ENCODE measurements at places on chromosomes 4 and X.

- DNase-seq: no peak
Observed at GRCh38 chrX:94633237-94633636, 959.2 kb downstream of the FAM133A start.

DNA sequence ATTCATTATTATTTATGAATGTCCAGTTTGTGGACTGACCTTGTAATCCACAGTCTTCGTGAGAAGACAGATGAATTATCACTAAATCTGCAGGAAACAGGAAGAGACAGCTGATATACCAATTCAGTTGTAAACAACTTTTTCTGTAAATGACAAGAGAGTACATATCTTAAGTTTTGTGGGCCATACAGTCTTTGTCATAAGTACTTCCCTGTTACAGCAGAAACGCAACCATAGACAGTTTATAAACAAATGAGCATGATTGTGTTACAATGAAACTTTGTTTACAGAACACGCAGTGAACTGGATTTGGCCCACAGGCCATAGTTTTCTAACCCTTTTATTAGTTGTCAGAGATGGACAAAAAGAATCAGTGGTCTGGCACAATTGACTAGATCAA, 443.4 kb downstream of the PDGFC start:
- DNase-seq: no peak

DNA sequence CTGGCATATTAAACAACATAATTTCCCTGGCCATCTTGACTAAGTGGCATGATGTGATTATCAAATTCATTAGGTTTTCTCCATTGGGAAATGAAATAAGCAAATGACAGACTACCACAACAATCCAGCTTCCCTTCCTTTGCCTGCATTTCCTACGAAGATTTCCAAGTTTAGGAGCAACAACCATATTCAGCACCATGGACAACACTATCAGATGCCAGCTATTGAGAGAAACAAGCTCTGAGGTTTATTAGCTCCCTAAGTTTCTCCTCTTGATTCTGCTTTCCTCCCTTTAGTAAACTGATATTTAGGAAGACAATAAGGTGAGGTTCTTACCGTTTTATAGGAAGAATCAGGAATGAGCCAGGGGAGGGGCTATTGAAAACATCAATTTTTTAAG, 36.2 kb downstream of the DCX start:
- DNase-seq: no peak

DNA sequence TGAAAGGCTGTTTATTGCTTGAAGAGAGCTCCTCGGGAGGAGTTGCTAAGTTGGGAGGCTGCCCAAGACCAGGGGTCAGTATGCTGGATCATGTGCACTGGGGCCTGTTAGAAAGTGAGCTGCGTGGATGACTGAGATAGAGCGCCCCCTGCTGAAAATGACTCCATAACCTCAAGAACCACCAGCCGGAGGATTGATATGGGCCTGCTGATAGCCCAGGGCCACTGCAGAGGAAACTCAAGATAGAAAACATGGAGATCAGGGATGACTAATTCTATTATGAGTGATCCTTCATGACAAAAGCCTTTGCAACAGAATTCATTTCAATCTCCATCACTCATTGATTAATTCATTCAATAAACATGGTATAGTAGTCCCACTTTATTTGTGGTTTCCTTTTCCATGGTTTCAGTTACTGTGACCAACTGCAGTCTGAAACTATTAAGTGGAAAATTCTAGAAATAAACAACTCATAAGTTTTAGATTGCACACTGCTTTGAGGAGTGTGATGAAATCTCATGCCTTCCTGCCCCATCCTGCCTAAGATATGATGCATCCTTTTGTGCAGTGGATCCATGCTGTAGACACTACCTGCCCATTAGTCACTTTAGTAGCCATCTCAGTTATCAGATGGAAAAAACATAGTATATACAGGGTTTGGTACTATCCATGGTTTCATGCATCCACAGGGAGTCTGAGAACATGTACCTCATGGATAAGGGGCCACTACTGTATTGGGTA, 126.7 kb upstream of the MBNL3 start:
- no peak for DNase-seq

DNA sequence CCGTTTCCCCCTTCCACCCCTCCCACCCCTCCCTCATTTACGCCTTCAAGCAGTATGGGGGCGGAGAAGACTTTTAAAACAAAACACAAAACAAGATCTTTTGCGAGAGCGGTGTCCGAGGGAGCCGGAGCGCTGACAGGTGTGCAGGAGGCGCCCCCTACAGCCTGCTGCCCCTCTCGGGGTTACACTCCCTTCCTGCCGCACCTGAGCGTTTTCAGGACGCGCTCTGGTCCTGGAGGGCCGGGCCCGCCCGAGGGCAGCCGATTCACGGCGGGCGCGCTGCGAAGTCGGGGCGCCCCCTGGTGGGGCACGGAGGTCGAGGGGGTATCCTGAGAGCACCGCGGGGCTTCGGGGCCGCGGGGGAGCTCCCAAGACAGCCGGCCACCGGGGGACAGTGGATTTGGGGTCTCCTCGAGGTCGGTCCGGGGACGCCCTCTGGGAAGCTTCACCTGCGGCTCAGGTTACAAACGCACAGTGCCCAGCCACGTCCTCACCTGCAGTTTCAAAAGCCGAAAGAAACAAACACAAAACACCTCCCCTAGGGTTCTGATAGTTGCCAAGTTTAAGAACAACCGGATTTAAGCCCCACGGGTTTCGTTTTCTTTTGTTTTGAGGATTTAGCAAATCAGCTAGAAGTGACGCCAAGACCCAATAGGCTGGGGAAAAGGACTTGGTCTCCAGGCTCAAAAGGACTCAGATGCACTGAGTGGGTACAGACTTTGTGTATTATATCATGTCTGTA, 8.0 kb upstream of the NEUROG2 start:
- DNase-seq: no peak

- no peak for DNase-seq
Observed at GRCh38 chr4:71732066-71732465, 51.8 kb downstream of the GC start.

DNA sequence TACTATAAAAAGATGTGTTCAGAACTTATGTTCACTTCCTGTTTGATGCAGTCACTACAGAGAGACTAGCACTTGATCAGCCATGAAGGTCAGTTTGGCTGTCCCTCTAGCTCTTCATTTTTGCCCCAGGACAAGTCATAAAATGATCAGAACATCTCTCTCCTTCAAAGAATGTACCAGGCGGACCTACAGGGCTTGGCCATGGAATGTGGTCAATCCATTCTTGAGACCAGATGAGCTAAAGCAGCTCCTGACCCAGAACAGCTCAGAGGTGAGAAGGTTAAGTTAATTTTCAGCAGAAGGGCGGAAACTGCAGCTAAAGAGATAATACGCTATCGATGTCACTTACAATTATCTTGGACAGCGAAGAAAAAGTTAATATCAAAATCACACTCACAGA, 49.2 kb upstream of the TAB3 start:
- DNase-seq: no peak

DNA sequence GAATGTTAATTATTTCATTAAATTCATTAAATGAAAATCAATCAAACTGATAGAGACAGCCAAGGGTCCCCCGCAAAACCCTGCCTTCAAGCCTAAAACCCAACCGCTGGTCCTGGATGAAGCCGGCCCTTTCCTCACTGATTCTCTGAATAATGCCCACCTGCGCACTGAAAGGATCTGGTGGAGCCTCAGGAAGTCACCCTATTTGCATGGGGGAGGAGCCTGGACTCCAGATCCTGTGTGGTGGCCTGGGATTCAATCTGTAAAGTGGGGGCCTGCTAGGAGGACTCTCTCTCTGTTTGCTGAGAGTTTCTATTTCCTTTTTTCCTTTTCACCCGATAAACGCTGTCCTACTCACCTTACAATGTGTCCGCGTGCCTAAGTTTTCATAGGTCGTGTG, 97.9 kb upstream of the ADAMTS3 start:
- DNase-seq: no peak

DNA sequence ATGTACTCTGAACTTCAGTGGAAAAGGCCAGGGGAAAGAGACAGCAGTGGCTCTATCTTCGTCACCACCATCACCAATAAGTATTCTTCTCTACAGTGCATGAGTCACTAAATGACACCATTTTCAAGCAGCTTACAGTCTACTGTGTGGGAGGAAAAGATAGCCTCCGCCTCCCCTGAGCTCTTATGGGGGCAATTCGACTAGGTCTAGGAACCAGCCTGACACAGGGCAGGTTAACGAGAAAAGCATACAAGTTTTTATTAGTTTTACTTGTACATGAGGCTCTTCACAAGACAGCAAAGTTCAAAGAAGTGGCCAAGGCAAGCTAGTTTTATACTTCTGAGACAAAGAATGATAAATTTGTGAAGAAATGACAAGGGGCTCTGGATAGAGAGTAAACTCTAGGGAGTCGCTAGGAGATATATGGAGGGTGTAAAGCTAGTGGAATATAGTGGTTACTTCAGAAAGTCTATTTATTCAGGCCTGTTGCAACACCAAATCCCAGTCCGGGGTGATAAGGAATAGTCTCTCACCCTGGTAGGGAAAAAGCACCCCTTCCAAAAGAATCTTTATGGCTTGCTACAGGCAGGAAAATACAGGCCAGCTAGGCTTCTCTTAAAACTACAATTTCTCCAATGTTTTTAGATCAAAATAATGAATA, 49.7 kb downstream of the SCD5 start:
- DNase-seq: no peak

DNA sequence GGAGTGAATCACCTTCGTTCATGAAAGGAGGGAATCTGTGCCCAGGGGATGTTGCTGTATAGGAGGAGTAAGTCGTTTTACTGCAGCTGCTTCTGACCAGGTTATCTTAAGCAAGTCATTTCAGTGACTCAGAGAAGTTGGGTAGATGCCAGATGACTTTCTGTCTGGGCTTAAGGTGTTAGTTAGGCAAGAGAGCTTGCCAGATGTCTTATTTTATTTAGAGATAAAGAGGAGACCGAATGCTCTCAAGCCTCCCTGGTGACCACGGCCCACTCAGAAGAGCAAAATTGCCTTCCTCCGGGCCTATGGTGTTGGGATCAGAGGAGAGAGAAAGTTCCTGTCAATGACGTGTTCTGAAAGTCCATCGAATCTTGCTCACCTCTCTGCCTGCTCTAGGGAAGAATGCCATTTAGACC, 16.3 kb upstream of the ZNF827 start:
- DNase-seq: no peak

- peak; percentile 24 for DNase-seq
Observed at GRCh38 chrX:47030339-47030738, 47.9 kb upstream of the RGN start.

DNA sequence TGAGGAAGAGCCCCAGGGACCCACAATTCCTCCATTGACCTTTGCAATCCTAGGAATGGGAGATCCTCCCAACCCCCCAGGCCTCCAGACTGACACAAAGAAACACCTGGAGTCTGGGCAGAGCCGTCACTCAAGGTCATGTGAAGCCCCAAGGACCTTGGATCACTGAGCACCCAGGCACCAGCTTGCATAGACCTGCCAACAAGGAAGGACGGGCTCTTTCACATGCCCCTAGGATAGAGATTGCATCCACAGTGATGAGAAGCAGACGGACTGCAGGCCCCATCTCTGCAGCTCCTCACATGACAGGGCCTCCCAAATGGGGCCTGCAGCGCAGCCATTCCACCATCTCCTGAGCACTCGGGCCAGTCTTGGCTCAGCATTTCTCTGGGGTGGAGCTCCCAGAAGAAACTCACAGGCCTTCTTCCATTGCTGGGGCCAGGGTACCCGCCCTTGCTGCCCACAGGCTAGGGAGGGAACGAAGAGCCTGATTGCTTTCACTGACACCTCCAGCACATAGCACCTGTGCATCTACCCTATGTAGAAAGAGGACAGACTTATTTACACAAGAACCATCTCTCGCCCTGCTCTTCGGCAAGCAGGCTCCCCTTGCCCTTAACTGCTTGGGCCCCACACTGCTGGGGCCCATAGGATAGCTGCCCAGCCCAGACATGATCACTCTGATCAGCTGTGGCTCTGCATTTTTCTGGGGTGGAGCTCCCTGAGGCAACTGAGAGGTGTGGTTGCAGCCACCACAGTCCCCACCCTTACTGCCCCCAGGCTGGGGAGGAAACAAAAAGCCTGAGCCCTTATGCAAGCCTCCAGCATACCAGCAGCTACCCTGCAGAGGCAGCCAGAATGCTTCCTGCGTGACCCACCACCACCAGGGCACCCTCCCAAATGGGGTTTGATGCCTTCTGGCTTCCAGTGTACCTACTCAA, 185.7 kb upstream of the ZCCHC13 start:
- no peak for DNase-seq

DNA sequence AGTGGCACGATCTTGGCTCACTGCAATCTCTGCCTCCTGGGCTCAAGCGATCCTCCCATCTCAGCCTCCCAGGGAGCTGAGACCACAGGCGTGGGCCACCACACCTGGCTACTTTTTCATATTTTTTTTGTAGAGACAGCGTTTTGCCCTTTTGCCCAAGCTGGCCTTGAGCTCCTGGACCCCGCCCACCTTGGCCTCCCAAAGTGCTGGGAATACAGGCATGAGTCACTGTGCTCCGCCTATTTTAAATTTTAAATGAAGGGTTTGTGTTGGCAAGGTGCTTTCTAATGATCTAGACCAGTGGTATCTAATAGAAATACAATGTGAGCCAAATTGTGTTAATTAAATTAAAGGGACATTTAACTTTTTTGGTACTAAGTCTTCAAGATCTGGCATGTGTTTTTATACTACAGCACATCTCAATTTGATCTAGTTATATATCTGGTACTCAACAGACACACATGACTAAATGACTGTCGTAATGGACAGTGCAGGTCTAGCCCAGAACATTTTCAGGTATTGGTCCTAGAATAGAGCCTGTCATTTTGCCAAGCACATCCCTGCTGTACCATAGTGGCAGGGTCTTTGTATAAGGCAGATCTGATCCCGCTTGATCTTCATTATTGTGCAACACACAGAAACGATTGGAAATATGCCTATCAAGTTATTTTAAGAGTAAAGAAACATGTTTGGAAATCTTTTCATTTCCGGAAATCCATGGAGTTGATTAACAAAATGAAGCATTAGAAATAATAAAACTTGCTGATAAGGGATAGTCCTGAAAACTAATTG, 7.3 kb downstream of the PGK1 start:
- DNase-seq: no peak

GRCh38 chr4:103773691-103774231, 54.0 kb upstream of the TACR3 start:
- no peak for DNase-seq

- DNase-seq: no peak
Observed at GRCh38 chr4:185950891-185951290, 118.1 kb upstream of the TLR3 start.

- peak; percentile 4 for DNase-seq
Observed at GRCh38 chr4:123397144-123398065, 810 bp downstream of the SPRY1 start.

DNA sequence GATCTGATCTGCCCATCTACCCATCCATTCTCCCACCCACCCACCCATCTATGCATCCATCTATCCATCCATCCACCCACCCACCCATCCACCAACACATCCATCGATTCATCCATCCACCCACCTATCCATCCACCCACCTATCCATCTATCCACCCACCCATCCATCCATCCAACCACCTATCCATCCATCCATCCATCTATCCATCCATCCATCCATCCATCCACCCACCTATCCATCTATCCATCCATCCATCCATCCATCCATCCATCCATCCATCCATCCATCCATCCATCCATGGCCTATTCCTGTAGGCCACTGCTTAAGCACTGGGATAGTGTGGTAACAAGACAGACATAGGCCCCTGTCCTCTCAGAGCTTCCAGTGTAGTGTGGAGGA, 69.8 kb downstream of the SORCS2 start:
- DNase-seq: no peak

All from NCI-H446 treated with DMSO at 0.1 percent for 48 hours (cell line).